NCI-H2227 treated with DMSO at 0.1 percent for 48 hours (cell line): ENCODE measurements at places on chromosomes 6 and 20.

GRCh38 chr6:63663147-63663955, 27.7 kb downstream of the PHF3 start:
- DNase-seq, result no peak

DNA sequence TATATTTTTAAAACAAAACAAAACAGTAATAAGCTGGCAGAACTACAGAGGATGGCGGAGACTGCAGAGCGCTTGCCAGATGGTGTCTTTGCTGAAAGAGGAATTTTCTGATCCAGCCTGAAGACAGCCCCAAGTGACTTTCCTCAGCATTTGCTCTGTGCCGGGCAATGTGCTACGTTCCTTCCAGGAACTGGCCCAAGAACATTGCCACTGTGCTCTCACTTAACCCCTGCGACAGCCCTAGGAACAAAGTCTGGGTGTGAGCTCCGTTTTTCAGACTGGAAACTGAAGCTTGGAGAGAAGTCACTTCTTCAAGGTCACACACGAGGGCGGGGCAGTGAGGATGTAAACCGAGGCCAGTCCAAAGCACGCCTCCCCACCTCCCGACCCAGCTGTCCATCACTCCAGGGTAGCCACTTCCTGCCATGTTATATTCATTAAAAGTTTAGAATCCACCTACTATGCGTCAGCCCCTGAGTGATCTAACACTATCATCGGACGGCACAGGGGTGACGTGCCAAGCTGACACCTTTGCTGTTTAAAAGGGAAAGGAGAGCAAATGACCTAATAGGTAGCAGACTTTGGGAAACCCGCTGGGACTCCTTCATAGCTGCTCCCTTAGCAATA, 22.3 kb upstream of the BMP7 start:
- DNase-seq, result no peak

DNA sequence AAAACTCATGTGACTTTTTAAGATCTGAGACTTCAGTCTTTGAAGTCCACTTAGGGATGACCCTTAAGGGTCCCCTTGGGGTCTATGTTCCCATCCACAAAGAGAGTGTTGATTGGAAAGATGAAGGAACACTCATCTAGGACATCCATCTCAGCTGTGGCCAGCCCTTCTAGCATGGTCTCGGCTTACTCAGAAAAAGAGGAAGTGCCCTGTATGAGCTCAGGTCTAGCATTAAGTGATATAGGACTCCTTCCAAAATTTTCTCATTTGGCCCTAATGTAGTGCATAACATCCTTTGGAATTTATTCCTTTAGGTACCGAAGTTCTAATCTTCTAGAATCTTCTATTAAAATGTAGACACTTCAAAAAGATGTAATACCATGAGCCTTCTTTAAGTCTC, 77.4 kb downstream of the NDUFAF5 start:
- no peak for DNase-seq

DNA sequence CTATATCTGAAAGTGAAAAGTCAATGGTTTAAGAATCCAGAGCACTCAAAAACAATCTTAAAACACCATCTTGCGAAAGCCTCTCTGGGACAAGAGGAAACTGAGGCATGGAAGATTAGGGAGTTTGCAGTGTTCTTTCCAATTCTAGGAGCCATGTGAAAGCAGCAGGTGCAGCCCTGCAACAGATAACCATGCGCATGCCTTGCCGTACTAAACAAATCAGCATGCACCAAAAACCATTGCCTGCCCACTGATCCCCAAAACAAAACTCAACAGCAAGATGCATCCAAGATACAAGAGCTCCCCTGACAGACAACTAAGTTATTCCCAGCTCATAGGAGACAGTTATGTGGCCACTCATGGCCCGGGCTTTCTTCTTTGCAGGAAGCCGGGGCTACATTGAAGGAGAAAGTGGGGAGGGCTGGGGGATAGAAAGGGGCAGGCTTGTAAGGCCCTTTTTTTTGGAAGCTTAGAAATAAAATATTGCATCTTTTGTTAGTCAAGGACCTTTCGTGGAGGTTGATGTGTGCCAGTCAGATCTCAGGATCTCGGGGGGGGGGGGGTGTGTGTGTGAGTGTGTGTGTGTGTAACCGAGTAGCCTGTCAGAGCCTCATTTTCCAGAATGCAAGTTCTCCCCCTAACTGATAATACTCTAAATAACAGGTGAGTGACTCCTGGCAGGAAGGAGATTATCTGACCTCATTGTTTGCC, 178.4 kb downstream of the MBOAT1 start:
- no peak for DNase-seq

DNA sequence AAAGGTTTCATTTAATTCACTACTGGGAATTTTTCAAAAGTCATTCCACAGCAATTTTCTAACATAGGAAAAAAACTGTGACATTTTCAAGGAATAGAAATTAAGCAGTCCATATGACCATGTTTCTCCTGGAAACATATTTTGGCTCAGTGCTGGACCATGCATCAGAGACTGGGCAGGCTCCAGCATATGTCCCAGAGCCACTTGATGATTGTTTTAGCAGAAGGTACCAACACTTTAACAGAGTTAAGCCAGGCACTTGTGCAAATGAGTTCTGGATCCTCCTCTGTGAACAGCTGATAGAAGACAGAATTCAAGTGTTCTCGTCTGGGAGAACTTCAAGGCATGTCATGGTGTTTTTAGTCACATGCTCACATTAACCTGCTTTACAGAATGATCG, 516.3 kb downstream of the COL12A1 start:
- no peak for DNase-seq

DNA sequence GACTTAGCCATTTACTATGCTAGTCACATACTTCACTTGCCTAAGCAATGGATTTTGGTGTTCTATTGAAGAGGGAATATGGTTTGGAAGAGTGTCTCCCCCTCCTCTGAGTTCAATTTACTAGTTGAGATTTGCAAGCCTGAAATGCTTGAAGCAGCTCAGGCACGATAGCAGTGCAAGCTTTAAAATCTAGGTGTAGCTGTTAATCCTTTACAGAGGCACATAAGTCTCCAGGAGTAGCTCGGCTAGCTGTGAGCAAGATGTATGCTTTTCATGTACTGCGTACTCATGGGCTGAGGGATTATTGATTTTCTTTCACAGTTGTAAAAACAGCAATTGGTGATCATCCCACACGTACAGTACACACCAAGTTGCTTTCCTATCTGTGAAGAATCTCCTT, 726 bp downstream of the FLRT3 start:
- DNase-seq, result peak; percentile 15

DNA sequence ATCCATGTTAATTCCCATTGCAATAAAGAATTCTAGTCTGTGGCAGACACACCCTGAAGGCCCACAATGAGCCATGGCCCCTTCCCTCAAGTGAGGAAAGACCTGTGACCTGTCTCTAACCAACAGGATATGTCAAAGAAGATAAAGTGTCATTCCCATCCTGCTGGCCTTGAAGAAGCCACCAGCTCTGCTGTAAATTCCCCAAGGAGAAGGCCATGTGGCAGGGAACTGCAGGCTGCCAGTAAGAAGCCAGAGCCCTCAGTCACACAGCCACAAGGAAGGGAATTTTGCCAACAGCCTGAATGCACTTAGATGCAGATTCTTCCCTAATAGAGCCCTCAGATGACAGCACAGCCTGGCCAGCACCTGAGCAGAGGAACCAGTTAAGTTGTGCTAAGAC, 24.8 kb downstream of the VIP start:
- no peak for DNase-seq

GRCh38 chr6:133584823-133585222, 304.1 kb upstream of the TCF21 start:
- no peak for DNase-seq

- DNase-seq, result no peak
These were observed 399.6 kb downstream of the PTPRT start for GRCh38 chr20:42790111-42790510.

DNA sequence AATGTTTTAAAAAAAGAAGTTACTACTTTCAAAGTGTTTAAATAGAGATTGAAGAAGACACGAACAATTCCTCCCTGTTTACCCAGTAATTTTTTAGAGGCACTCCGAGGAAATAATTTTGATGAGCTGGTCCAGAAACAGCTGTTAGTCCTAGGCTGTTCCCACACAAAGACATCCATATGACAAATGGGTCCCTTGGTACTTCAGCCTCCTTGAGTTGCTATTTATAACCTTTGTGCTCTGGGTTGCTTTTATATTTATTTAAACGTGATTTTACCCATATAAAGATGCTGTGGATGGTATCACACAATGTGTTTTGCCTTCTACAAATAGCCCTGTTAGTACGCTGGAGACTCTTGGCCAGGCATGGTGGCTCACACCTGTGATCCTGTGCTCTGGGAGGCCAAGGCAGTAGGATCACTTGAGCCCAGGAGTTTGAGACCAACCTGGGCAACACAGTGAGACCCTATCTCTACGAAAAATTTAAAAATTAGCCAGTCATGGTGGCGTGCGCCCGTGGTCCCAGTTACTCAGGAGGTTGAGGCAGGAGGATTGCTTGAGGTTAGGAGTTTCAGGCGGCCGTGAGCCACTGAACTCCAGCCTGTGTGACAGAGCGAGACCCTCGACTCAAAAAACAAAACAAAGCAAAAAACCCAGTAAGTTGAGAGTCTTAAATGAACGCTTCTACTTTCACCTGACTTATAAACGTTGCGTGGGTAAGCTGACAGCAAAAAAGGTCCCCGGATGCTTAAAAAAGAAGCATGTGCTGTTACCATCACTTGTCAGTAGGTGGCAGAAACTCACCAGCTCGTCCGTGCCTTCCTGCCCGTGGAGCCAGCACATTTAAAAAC, 56.9 kb upstream of the ARMH2 start:
- peak; percentile 78 for DNase-seq

DNA sequence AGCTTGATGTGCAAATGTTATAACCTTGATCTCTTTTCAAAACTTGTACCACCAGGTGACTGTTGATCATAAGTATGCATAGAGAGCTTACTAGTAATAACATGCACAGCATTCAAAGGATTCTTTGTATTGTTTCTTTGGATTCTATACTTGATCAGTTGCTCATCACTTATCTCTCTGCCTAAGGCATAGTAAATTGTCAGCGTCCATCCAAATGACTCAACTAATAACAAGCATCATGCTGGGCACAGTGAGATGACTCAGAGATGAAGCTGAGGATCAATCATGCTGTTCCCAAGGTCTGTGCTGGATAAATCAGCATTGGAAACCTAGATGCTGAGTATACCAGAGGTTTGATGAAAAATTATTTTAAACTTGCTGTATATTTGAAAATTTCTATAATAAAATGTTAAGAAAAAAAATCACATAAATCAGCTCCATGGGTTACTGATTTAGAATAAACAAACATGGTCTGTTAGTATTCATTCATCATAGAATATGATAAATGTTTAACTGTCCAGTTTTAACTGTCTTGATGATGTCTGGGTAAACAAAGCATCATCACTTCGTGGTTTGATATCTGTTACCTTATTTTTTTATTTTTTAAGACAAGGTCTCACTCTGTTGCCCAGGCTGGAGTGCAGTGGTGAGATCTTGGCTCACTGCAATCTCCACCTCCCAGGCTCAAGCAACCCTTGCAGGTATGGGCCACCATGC, 45.6 kb upstream of the SGK1 start:
- no peak for DNase-seq

DNA sequence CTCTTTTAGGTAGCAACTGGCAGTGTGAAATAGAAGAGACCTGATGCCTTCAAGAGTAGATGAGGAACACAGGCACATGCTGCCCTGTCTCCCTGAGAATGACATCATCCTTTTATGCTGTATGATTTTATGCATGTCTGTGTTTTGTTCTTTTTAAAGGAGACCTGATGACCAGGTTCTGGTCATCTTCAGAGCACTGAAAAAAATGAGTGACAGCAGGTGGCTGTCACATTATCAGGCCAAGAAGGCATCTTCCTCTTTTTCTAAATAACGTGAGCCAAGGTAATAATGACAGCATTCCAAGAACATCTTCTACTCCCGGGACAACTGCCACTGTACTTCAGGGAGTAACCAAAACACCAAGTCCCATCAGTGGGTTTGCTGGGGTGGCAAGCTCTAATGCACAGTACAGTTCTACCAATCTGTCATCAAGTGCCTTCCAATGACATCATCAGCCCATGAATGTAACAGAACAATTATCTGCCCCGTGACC, 28.9 kb downstream of the CNKSR3 start:
- DNase-seq, result no peak

- no peak for DNase-seq
These were observed 7.6 kb upstream of the CCN2 start for GRCh38 chr6:131958542-131959470.

- DNase-seq, result no peak
These were observed 291.8 kb downstream of the BMP7 start for GRCh38 chr20:56974499-56975250.

GRCh38 chr20:57462781-57463180, 62.2 kb downstream of the CTCFL start:
- DNase-seq, result no peak

- DNase-seq, result no peak
These were observed 489.1 kb downstream of the PREX1 start for GRCh38 chr20:48338717-48339116.

- no peak for DNase-seq
These were observed 423.5 kb downstream of the COL12A1 start for GRCh38 chr6:74782346-74782745.

DNA sequence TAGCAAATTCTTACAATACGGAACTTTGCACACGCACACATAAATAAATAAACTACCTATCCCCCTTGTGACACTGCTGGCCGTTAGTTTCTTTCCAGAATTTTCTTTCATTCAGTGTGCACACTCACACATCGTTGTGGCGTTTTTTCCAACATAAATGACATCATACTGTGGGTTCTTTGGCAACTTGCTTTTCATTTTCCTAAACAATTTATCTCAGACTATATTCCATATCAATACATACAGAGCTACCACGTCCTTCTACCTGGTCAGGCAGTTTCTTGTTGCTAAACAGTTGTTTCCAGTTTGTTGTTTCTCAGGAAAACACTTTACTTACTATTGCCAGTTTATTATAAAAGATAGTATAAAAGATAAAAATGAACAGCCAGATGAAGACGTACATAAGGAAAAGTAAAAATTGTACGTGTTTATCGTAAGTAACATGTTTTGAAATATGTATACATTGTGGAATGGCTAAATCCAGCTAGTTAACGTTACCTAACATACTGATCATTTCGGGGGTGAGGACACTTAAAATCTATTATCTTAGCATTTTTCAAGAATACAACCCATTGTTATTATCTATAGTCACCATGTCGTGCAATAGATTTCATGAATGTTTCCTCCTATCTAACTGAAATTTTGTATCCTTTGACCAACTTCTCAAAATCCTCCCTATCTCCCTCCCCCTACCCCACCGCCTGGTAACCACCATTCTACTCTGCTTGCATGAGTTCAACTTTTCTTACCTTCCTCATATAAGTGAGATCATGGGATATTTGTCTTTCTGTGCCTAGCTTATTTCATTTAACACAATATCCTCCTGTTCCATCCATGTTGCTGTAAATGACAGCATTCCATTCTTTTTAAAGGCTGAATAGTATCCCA, 1.2 kb upstream of the TP53RK start:
- DNase-seq, result no peak
